WTC11 (cell line): ENCODE measurements at places on chromosomes 3 and 15. TPM values are rescaled to one million over a fixed set of nuclear protein-coding genes. Genes with fewer than 3 reads are reported as not detected.

The TF gene
- total RNA-seq = 9.3 to 10.9 TPM (median 9.3 TPM) in 3 replicates

The CACNA2D2 gene
- 22.0 to 23.4 TPM (median 22.3 TPM) in 3 replicates for total RNA-seq

The DUOX1 gene
- total RNA-seq = 1.3 to 2.1 TPM (median 1.3 TPM) in 3 replicates

The EAF2 gene
- 5.3 to 7.6 TPM (median 7.0 TPM) in 3 replicates for total RNA-seq

The ESYT3 gene
- 4.4 to 6.4 TPM (median 5.7 TPM) in 3 replicates for total RNA-seq

The EFHB gene
- 0.46 to 1.0 TPM (median 0.85 TPM) in 3 replicates for total RNA-seq

The TRIM71 gene
- 237 to 274 TPM (median 238 TPM) in 3 replicates for total RNA-seq

The DZIP1L gene
- 11.2 to 15.3 TPM (median 11.2 TPM) in 3 replicates for total RNA-seq

The NEK11 gene
- total RNA-seq = 1.6 to 1.8 TPM (median 1.7 TPM) in 3 replicates

The TRIM42 gene
- total RNA-seq = not detected in 3 replicates

The LRRC31 gene
- not detected in 3 replicates for total RNA-seq

The PTX3 gene
- total RNA-seq = 0.59 to 0.76 TPM (median 0.73 TPM) in 3 replicates

The TMEM207 gene
- not detected in 3 replicates for total RNA-seq

The RAB6B gene
- 14.9 to 21.0 TPM (median 18.0 TPM) in 3 replicates for total RNA-seq

The LINGO1 gene
- 51.3 to 60.5 TPM (median 58.9 TPM) in 3 replicates for total RNA-seq

The WDR76 gene
- 13.4 to 16.2 TPM (median 16.0 TPM) in 3 replicates for total RNA-seq

The C3orf80 gene
- 0.41 to 0.66 TPM (median 0.66 TPM) in 3 replicates for total RNA-seq

The PROS1 gene
- total RNA-seq = 0.99 to 1.7 TPM (median 1.7 TPM) in 3 replicates

The UNC13C gene
- 0.02 to 0.07 TPM (median 0.07 TPM) in 3 replicates for total RNA-seq

The CD80 gene
- 0.14 to 0.24 TPM in 2 of 3 replicates, not detected in the other for total RNA-seq

The CCDC39 gene
- 0.44 to 0.98 TPM in 2 of 3 replicates, not detected in the other for total RNA-seq

The CDCP1 gene
- 13.4 to 14.6 TPM (median 13.5 TPM) in 3 replicates for total RNA-seq

The SNX22 gene
- total RNA-seq = 5.9 to 6.1 TPM (median 5.9 TPM) in 3 replicates

The GOLGA8J gene
- 0.11 to 0.33 TPM in 2 of 3 replicates, not detected in the other for total RNA-seq

The ANKRD63 gene
- 1.2 to 1.7 TPM (median 1.4 TPM) in 3 replicates for total RNA-seq

The SOX2 gene
- total RNA-seq = 189 to 245 TPM (median 239 TPM) in 3 replicates

The GOLGA8N gene
- total RNA-seq = 1.1 to 1.8 TPM (median 1.6 TPM) in 3 replicates

The INSYN1 gene
- 9.0 to 11.9 TPM (median 9.8 TPM) in 3 replicates for total RNA-seq

The RTP2 gene
- not detected in 3 replicates for total RNA-seq

The LRRC57 gene
- total RNA-seq = 11.5 to 14.3 TPM (median 13.3 TPM) in 3 replicates

The MAP1A gene
- total RNA-seq = 1.1 to 2.2 TPM (median 1.1 TPM) in 3 replicates

The NUP210 gene
- total RNA-seq = 59.2 to 69.9 TPM (median 69.8 TPM) in 3 replicates

The PP2D1 gene
- total RNA-seq = not detected in 3 replicates

The CHRD gene
- total RNA-seq = 1.3 to 2.7 TPM (median 1.8 TPM) in 3 replicates

The C3orf49 gene
- total RNA-seq = not detected in 3 replicates

The COMMD2 gene
- total RNA-seq = 51.3 to 52.9 TPM (median 52.1 TPM) in 3 replicates

The VGLL3 gene
- total RNA-seq = 6.1 to 10.4 TPM (median 6.9 TPM) in 3 replicates

The RPL14 gene
- total RNA-seq = 2,759 to 2,816 TPM (median 2,760 TPM) in 3 replicates

The DAZL gene
- 3.3 to 4.3 TPM (median 3.9 TPM) in 3 replicates for total RNA-seq

The GABRB3 gene
- total RNA-seq = 168 to 203 TPM (median 172 TPM) in 3 replicates

The PRR20G gene
- 0.18 TPM in 1 of 3 replicates, not detected in the others for total RNA-seq

The IREB2 gene
- total RNA-seq = 86.0 to 89.5 TPM (median 89.3 TPM) in 3 replicates
